Endothelial cell of umbilical vein (primary cell): ENCODE measurements at places on chromosomes 7 and 10. TPM values are rescaled to one million over a fixed set of nuclear protein-coding genes. Genes with fewer than 3 reads are reported as not detected.

- H3K4me3 ChIP-seq = no peak overlapping the region
- no peaks in the 10 kb centered on the region for H3K27me3 ChIP-seq
- DNase-seq = no peak
- H3K27ac ChIP-seq = no peak overlapping the region
- no peaks in the 10 kb centered on the region for H3K4me1 ChIP-seq
Observed at GRCh38 chr7:159064121-159064815, 80.4 kb downstream of the VIPR2 start.

DNA sequence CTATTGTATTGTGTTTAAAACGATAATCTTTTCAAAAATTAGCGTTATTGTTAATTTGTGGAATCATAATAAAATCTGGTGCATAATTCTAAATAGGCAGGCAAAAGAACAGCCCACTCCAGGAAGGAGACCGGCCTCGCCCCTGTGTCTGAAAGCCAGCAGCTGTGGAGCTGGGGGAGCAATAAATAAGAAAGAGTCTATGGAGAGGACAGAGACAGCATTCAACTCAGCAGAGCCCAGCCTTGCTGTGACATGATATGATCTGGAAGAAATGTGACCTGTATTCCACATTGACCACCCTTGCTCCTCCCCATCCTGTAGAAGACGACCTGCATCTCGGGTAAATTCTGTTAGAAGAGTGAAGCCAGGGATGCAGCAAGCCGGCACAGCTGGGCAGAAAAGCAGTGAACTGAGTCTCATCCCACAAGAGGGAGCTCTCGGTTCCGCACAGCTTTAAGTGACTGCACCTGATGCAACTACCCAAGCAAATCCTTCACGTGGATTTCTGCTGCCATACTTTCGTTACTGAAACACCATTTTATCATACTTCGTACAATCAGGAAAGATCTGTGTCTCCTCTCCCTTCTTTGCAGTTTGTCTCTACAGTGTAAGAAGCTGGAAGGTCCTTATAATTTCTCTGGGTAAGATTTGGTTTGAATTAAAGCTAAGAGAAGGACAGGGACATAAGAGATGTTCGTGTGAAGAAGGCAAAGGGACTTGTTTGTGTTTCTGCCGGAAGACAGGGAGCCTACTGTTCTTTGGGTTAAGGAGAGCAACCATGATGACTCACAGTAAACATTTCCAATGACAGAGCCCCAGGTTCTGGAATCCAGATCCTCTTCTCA, 427.1 kb downstream of the GPAM start:
- no peak for DNase-seq
- no peaks in the 10 kb centered on the region for H3K36me3 ChIP-seq
- H3K4me3 ChIP-seq = no peak overlapping the region
- H3K27me3 ChIP-seq = no peaks in the 10 kb centered on the region

GRCh38 chr7:148924011-148924410, 39.9 kb upstream of the EZH2 start:
- H3K27me3 ChIP-seq = no peaks in the 10 kb centered on the region
- no peak overlapping the region for H3K27ac ChIP-seq
- DNase-seq = no peak
- no peaks in the 10 kb centered on the region for H3K4me1 ChIP-seq

DNA sequence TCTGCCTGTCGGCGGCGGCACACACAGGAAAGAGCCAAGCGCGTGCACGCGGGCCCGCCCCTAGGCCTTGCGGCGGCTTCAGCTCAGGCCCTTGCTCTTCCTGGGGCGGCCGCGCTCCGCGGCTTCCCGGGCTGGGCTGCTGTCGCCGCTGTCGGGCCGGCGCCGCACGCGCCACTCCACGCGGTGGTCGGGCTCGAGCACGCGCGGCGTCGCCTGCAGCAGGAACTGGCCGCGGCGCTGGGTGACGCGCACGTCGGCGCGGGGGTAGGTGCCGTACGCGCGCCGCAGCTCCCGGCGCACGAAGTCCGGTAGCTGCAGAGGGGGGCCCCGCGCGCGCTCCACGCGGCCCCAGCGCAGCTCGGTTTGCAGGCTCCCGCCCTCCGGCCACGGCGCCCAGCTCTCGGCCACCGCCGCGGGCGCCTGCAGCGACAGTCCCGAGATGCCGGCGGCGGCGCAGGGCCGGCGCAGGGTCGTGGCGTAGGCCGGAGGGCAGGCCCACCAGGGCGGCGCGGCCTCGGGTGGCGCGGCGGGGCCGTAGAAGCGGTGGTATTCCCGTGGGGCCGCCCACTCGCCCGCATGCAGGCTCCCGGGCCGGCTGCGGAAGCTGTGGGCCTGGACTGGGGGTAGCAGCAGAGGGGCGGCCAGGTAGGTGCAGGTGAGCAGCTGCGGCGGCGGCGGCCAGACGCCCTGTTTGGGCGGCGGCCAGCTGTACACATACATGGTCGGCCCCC, 804 bp downstream of the C10orf95 start:
- H3K4me3 ChIP-seq = peak overlapping the region; percentile 61
- peaks cover 3% of the 10 kb centered on the region for H3K4me1 ChIP-seq

DNA sequence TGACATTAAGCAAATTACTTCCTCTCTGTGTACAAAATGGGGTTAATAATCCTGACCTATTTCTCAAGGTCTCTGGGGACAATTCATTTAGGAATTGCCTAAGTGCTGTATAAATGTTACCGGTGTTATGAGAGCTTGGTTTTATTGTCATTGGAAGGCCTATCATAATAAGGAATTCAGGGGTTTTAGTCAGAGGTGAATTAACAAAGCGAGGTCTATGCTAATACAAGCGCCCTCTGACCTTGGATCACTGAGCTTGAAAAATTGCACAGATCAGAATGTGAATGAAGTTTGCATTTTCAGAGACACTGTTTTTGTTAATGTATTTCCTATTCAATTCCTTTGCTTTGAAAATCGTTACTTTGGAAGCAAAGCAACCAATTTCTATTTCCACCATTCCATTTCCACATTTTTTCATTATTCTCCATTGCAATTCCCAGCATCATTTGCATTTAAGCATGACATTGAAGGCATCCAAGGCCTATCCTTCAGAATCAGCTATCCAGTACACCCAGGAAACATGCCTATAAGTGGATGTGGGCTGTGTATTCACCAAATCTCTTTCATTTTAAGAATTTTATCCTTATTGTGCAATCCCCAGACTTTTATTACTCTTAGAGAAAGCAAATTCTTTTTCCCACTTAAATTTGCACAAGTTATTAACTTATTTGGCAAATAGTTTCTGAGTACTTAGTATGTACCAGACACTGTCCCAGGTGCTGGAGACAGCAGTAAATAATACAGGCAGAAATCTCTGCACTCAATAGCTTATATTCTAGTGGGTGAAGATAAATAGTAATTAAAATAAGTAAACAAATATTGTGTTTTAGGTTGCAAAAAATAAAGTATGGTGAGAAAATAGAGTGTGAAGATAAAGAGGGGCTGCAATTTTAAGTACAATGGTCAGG, 133.1 kb downstream of the NRCAM start:
- no peaks in the 10 kb centered on the region for H3K36me3 ChIP-seq
- H3K4me3 ChIP-seq = no peak overlapping the region
- H3K27me3 ChIP-seq = no peaks in the 10 kb centered on the region
- DNase-seq = no peak
- no peak overlapping the region for H3K27ac ChIP-seq

DYNC1I1 gene
- 3.3 and 3.6 TPM in 2 replicates for total RNA-seq
